ENCODE measurements at places on chromosomes 11 and 22.

DNA sequence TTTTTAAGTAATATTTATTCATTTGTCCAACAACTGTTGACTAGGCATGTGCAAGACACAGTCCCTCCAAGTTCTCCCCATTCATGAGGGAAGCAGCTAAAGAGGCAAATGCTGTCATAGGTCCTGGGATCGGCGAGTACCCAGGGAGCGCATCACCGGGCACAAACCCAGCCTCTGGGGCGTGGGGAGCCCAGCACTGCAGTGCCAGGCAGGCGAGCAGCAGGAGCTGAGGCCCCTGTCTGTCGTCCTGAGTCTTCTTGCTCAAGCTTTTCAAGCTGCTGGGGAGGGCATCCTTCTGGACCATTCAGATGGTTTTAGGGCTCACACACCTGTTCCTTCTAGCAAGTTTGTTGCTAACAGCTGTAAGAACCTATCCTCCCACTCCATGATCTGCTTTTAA lies 62.1 kb downstream of the PPFIA1 start:
- no peak for DNase-seq

GRCh38 chr22:20654343-20655208 lies 119.3 kb upstream of the SERPIND1 start:
- DNase-seq = no peak

DNA sequence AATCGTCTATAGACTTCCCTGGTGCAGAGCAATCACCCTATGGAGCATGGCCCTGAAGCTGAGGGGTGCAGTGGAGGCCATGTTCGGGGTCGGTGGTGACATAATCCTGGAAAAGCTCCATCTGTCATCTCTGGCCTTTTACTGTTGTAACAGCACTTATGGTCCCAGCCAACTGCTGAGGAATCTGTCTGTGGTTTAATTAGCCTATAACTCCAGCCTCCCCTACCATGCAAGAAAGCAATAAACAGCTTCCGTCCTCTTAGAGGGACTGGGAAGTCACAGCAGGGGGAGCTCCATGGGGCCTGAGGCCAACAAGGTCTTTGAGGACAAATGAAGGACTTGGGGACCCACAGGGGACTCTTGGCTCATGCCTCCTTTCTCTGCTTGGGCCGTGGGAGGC lies 159.1 kb upstream of the NECTIN1 start:
- no peak for DNase-seq

- no peak for DNase-seq
Measured at GRCh38 chr11:35065566-35065965, 73.4 kb upstream of the CD44 start.

DNA sequence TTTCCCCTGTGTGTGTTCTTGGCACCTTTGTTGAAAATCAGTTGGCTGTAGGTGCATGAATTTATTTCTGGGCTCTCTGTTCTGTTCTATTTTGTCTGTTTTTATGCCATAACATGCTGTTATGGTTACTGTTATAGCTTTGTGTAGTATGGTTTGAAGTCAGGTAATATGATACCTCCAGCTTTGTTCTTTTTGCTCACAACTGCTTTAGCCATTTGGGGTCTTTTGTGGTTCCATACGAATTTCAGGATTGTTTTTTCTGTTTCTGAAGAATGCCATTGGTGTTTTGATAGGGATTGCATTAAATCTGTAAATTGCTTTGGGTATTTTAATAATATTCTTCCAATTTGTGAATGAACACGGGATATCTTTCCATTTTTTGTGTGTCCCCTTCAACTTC lies 4.7 kb downstream of the PEX26 start:
- DNase-seq = no peak

GRCh38 chr22:44620129-44620840 lies 81.7 kb upstream of the PRR5 start:
- no peak for DNase-seq

- no peak for DNase-seq
Measured at GRCh38 chr11:10233581-10233980, 60.4 kb downstream of the SBF2 start.

DNA sequence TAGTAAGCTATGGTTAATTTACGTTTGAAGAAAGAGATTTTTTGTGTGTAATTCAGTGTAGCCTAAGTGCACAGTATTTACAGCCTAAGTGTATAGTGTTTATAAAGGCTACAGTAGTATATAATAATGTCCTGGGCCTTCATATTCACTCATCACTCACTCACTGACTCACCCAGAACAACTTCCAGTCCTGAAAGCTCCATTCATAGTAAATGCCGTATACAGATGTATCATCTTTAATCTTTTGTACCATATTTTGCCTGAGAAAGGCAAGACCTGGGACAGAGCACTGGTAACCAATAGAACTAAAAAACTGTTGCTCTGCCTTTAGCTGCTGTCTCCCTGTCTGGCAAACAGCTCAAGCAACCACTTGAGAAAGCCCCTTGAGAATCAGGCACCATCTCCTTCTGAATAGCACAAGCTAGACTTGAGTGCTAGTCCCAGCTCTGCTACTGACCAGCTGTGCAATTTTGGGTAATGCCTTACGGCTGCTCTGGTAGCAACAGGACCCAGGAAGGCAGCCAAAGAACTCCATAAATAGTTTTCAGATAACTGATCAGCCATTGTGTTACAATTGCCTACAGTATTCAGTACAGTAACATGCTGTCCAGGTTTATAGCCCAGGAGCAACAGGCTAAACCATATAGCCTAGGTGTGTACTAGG lies 131.3 kb downstream of the KCNC1 start:
- peak; percentile 22 for DNase-seq

- no peak for DNase-seq
Measured at GRCh38 chr11:61121917-61122316, 19.6 kb downstream of the CD5 start.

DNA sequence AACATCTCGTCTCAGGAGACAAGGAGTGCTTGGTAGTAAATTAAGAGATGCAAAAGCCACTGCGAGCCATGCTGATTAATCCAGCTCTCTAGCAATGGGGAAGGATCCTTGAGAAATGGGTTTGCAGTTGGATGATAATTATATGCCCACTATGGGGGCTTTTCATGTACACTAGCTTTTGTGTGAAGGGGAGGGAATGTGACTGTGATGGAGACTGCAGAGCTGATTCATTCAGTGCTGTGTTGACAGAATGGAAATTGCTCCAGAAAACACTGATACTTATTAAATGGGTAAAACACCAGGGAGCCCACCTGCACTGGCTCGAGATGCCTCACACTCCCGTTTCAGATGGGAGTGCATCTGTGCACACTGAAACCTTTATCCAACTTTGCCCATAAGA lies 37.0 kb upstream of the KIRREL3 start:
- DNase-seq = no peak

DNA sequence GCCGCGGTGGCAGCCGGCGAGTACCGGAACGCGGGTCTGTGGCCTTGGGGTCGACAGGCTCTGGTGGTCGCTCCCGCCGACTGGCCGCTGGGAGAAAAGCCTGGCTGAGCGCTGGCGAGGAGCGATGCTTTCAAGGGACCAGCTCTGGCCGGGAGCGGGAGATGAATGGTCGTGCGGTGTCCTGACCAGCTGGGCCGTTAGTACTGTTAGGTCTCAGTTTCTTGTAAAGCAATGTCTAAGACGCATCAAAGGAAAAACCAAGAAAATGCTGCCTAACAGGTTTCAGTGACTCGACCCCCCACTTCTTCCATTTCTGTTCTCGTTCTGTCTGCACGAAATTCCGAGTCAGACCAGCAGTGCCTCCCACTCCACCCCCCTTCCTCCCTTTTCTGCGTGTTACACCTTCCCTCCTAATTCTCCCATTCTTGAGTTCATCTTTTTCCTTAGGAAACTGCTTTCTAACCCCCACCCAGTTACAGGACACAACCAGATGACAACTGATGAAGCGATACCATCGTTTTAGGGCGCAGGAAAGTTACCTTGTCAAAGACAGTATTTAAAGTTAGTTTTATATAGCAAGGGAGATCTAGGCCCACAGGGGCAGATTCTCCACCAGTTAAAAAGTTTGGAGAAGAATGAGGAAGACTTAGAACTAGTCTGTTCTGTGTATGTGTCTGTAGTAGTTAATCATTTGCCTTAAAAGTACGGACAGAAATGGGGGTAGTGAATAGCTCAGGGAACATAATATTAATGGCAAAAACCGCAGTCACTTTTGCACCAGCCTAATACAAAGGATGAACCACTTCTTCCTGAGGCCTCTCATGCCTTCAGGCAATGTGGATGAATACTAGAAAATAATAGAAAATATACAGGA lies 1.0 kb downstream of the CUL5 start:
- DNase-seq = no peak

GRCh38 chr11:46357483-46357936 lies 10.2 kb downstream of the DGKZ start:
- DNase-seq = no peak

DNA sequence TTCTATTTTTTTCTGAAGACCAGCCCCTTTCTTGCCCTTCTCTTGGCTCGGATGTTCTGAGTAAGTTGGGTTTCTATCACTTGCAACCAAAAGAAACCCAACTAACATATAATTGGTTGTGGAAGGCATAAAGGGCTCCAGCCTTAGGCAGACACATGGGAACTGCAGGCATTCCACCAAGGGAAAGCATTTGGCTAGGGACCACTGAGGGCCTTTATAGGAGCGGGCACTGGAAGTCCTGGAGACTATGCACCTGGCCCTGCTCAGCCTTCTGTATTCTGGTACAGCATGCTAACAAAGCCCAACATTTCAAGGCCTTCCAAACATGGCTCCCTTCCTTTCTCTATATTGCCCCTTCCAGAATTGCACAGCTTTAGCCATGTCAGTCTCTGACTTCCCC lies 17.6 kb upstream of the LMO1 start:
- no peak for DNase-seq

GRCh38 chr22:33652615-33653014 lies 267.7 kb downstream of the LARGE1 start:
- no peak for DNase-seq

DNA sequence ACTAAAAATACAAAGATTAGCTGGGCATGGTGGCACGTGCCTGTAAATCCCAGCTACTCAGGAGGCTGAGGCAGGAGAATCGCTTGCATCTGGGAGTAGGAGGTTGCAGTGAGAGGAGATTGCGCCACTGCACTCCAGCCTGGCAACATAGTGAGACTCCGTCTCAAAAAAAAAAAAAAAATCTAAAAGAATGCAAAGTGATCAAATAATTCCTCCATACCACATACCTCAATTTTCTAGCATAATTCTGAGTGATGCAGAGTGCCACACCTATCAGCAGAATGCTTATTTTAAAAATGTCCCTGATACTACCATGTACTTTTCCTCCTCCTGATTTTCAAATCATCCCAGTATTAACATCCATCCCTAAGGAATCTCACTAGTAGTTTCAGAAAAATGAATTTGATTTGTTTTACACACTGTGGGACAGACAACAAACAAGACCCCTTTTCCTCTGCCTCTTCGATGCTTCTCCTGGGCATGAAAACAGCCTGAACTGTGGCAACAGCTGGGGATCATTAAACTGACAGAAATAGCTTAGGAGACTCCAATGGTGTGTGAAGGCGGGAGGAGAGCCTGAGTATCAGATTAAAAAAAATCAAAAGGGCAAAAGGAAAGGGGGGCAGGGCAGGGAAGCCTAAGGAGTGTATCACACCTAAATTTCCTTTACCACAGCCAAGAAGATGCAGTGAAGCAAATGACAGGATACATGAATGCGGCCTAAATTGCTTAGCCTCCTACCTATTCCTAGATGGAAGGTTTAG lies 114.7 kb downstream of the SGSM3 start:
- DNase-seq = no peak

GRCh38 chr11:93024369-93024768 lies 54.9 kb downstream of the MTNR1B start:
- DNase-seq = peak; percentile 64

- DNase-seq = peak; percentile 50
Measured at GRCh38 chr11:63768237-63769041, at the start of gene ZFTA. Gene ZFTA, minus strand, starts transcription at chr11:63768775. Its CDS starts 153 bp downstream, at chr11:63768622.

GRCh38 chr11:35711173-35711910 lies 48.8 kb downstream of the TRIM44 start:
- DNase-seq = no peak

- DNase-seq = no peak
Measured at GRCh38 chr11:29255401-29255800, 761.4 kb downstream of the KCNA4 start.

- DNase-seq = peak; percentile 68
Measured at GRCh38 chr11:16881074-16881709, 133.0 kb downstream of the PLEKHA7 start.

- no peak for DNase-seq
Measured at GRCh38 chr11:66492161-66492865, 12.1 kb downstream of the DPP3 start.

DNA sequence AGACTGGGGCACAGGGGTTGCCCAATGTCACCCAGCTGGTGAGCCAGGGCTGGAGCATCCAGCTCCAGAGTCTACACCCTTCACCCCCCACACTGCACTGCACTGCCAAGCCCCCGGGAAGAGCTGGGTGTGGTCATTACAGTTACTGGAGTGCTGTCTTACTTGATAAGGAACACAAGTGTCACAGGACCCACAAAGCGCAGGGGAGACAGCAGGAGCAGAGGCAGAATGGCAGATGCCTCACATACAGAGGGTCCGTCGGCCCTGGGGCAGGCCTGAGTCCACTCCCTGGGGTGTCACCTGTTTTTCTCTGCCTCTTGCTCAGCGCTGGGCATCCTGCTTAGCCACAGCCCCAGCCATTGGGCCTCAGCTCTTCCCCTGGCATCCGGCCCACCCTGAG lies 7.7 kb downstream of the IL2RB start:
- no peak for DNase-seq

GRCh38 chr11:70742553-70743291 lies 344.4 kb downstream of the CTTN start:
- no peak for DNase-seq

DNA sequence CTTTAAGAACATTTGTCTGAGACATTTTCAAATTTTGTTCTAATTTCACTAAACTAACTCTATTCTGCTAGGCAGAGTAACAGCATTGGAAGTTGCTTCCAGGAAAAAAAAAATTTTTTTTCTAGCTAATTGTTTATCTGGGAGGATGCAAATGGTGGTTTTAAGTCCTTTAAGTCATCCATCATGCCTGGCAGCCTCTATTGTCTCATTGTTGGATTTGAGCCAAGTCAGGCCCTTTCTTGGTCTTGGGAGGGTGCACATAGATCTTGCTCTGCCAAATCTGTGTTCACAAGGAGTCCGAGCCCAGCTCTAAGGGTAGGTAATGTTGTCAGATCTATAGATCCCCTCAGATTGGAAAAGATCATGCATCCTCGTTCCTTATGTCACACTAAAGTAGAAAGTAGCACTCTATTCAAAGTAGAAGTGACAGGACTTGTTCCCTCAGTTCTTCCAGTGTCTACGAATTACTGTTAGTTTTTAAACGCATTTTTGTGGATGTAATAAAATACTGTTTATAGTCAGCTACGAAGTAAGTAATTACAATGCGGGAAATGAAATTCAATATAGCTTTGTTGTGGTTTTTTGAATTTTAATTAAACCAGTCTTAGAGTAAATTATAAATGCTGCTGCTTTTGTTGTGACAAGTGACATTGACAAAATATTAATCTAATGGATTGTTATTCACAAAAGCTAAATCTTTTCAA lies 166.0 kb upstream of the RASSF10 start:
- peak; percentile 75 for DNase-seq

DNA sequence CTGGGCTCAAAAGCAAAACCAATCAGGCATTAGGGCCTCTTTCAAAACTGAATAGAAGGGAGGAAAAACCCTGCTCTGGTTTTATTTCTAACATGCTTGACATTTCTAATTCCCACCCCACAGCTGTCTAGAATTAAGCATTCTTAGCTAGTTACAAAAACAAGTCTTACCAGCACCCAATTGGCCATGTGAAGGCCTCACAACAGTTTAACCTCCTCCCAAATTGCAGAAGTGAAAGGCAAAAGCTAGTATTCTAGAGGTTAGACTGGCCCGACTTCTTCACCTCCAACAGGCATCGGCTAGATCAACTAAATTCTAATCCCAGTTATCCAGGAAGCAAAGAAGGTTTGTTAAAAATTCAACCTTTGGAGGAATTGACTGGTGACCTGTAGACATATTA lies 6.5 kb downstream of the SF1 start:
- no peak for DNase-seq
